ENCODE measurements at places on chromosomes 7 and 10.

DNA sequence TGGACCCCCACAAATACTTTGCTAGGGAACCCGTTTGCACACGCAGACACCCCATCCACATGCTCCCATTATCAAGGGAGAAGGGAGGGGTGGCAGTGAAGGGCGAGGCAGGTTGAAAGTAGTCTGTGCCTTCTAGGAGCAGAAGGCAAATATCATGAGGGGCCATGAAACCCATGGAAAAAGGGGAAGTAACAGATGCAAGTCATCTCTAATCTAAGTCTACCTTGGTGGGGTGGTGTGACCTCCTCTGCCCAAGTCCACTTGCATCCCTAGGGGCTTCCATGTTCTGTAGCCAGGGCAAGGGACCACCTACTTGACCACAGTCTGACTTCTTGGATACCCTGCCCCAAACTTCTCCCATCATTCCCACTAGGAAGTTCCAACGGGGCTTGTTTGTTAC lies 5.5 kb downstream of the GIMAP6 start:
- no peak for DNase-seq

- peak; percentile 10 for DNase-seq
These were observed 57.3 kb downstream of the ST7 start for GRCh38 chr7:117010375-117011133.

GRCh38 chr7:550881-551614 lies 31.4 kb upstream of the PDGFA start:
- DNase-seq: no peak

GRCh38 chr10:128577958-128578750 lies 451.9 kb upstream of the MKI67 start:
- no peak for DNase-seq

- no peak for DNase-seq
These were observed 592.9 kb downstream of the DNAJB6 start for GRCh38 chr7:157929671-157930070.

DNA sequence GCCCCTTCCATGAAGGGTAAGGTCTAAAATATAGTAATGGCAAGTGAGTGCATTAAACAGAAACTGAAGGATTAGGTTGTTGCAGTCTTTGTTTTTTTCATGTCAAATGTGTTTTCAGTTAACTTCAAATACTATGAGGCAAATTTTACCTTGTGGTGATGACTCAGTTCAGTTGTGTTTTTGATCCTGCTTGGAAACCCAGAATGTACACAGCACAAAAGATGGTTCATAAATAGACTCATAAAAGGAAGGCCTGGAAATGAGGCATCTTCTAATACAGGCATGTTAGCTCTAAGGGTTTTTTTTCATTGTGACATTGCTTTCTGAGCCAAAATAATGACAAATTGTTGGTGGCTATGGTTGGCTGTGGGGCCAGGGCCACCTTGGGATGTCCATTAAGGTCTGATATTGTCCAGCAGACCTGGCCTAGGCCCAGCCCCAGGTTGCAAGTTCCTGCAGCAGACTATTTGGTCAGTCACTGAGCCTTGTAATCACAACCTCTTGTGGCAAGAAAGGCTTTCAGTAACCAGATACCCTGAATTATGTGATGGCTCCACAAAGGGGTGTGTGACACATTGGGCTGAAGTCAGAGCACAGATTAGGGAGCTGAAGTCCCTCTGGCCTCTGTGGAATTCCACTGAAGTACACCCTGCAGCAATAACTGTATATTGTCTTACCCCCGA lies 69.0 kb upstream of the SAMD8 start:
- DNase-seq: no peak

GRCh38 chr10:12539350-12540164 lies 190.2 kb downstream of the CAMK1D start:
- DNase-seq: no peak

DNA sequence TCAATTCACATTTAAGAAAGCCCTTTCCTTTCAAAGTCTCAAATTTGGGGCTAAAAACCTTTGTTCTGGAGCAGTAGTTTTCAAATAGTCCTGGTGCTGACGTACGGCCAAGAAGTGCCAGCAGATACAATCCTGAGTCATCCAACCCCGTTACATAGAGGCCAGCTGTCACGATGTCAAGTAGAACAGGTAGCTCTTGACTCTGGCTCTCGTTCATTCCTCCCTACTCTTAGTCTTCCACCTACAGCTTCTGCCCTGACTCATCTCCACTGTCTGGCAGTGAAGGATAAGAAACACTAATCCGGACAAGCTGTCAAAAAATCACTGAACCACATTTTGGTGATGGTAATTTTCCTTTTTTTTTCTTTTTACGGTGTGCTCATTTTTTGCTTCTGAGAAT lies 132.4 kb upstream of the PTN start:
- no peak for DNase-seq

- no peak for DNase-seq
These were observed 136.7 kb downstream of the NEURL1 start for GRCh38 chr10:103630156-103630555.

GRCh38 chr7:78473021-78473420 lies 674.4 kb downstream of the PHTF2 start:
- no peak for DNase-seq

DNA sequence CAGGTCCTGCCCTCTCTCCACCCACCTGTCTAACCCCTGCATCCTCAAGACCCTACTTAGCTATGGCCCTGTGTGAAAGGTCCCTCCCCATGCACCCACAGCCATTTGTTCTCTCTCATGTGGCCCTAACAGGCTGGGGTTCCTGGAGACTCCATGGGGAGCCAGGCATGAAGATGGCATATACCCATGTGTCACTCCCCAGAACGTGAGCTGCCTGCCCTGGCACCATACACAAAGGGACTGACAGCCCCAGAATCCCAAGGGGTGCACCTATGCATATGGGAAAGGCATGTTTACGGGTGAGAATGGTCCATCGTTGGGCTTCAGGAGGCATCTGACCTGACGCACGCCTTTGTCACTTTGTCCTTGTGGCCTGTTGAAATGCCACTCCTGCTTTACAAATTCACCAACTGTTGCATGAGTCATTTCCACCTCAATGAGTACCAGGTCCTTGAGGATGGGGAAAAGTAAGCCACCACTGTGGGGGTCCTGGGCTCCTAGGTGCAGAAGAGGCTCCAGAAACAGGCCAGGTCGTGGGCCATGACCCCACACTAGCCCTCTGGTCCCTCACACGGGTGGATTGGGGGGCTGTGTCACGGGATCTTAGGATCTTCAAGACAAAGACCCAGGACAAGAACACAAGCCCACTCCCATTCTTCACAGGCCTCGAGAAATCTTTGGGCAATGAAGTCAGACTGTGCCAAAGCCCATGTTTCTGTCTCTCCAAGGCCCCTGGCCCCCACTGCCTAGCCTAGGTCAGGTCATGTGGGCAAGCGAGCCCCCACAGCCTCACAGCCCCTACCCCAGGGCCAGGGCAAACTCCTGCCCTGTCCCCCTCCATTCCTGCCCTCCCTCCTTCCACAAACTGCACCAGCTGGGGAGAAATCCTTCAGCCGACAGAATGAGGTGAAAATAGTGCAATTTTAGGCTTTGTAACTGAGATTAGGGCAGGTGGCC lies 8.6 kb downstream of the GPRIN2 start:
- no peak for DNase-seq

DNA sequence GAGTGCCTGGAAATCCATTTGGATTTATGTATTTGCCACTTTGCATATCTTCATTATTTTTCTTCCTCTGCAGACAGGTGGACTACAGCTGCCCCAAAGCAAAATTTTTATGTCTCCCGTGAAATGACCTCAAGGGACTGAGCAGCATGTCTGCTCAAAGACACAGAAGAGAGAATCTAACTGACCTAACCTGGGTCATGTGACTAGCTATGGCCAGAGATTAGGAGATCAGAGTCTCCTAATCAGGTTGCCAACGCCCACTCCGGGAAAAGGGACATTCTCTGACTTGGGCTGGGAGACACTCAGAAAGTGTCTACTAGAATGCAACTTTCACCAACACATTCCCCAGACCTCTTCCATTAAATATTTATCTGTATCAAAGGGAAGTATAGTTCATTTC lies 2.5 kb upstream of the BAMBI start:
- DNase-seq: no peak

GRCh38 chr10:86944031-86944419 lies 13.4 kb downstream of the MMRN2 start:
- DNase-seq: no peak

GRCh38 chr7:74220229-74220628 lies 10.4 kb downstream of the LAT2 start:
- DNase-seq: no peak

DNA sequence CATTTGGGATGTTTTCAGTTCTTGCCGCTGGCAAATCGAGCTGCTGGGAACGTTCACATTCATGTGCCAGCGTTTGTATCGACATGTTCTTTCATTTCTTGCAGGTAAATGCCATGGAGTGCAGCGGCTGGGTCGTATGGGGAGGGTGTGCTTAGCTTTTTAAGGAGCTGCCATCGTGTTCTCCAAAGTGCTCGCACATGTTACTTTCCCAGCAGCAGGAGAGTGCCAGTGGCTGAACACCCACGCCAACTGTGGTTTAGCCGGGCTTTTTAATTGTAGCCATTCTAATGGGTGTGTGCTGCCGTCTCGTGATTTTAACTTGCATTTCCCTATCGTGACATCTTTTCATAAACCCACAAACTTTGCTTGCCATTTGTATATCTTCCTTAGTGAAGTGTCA lies 11.6 kb upstream of the BNIP3 start:
- DNase-seq: no peak

- no peak for DNase-seq
These were observed 19.4 kb downstream of the SCRN1 start for GRCh38 chr7:29970158-29970557.

- no peak for DNase-seq
These were observed 78.8 kb upstream of the PRSS1 start for GRCh38 chr7:142670511-142670910.

GRCh38 chr10:119658274-119658673 lies 7.1 kb downstream of the BAG3 start:
- DNase-seq: no peak

- no peak for DNase-seq
These were observed 234.7 kb upstream of the CACNA2D1 start for GRCh38 chr7:82678259-82678658.

- no peak for DNase-seq
These were observed 19.8 kb upstream of the TSPAN12 start for GRCh38 chr7:120877701-120878100.

- no peak for DNase-seq
These were observed 25.2 kb downstream of the CREB3L2 start for GRCh38 chr7:137976696-137977095.

GRCh38 chr10:11454958-11455566 lies 156.4 kb downstream of the USP6NL start:
- DNase-seq: no peak

DNA sequence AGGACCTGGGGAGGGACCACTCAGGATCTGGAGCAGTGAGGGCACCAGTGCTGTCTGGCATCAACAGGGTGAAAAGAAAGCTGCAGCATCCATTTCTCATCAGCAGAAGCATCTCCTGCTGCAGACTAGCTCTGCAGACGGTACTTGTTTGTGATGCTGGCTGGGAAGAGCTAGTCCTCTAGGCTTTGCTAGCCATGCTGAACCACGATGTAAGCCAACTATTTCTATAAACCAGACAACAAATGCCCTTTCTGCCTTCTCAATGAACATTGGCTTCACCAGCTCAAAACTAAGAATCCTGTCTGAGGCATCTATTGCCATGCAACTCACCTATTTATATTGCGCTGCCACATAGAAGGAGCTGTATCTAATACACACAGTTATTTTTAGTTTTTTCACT lies 65.6 kb downstream of the CTTNBP2 start:
- DNase-seq: no peak

GRCh38 chr7:99210265-99210970 lies 2.5 kb upstream of the KPNA7 start:
- DNase-seq: no peak

DNA sequence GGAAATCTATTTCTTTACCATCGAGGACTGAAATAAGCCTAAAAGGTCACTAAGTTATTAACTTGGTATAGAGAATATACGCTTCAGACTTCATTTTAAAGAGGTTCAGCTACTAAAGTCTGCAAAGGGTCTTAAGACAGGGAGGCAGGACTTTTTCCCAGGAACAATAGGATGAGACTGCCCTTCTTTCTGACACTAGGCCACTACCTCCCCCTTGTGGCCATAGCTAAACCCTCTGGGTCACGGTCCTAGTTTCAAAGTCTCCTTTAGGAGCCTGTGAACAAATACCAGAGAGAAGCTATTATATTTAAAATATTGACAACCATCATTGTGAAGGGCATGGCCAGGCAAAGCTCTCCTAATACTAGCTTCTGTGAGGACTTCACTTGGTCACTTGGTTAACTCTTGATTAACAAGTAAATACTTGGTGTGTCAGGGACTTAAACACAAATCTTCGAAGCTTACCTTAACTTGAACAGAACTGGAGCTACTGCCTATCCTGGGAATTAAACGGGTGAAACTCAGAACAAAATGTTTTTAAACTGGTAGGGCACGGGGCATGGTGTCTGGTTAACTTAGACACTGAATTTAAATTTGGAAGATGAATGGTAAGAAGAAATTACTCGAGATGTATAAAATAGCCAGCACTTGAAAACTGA lies 75.6 kb downstream of the CCDC6 start:
- DNase-seq: no peak

DNA sequence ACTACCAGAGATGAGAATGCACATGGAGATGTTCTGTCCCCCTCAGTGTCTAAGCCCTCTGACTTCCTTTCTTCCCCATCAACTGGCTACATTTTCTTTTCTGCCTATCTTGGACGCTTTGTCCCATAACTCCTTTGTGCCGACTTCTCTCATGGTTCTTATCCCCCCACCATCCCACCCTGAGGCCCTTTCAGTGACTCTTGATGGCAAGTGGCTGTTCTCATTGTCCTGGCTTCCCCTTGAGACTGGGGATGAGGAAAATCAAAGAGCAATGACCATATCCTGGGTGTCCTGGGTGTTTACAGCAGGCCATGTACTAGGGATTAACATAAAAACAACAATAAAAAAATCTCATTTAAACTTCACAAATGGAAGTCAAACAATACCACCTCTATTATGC lies 18.8 kb upstream of the GGCT start:
- DNase-seq: no peak

DNA sequence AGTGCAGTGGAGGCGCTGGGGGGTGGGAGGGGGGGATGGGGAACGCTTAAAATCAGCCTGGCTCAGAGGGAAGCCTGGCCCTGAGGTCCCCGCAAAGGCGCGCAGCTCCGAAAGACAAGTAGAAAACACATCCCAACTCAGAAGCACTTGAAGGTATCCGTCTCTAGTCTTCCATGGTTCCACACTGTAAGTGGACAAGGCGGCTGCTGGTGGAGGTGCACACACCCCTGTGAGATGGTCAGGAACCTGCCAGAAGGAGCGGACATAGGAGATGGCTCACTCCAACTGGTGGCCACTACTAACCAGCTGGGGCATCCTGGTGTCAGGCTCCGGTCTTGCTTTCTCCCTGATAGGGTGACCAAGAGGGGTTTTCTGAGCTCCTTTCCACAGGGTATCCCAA lies 41.7 kb downstream of the CTBP2 start:
- no peak for DNase-seq

- DNase-seq: no peak
These were observed 25.9 kb downstream of the CELF2 start for GRCh38 chr10:11043446-11044127.

- no peak for DNase-seq
These were observed 57.4 kb downstream of the CDK6 start for GRCh38 chr7:92778972-92779371.

GRCh38 chr7:156080596-156080995 lies 268.3 kb upstream of the SHH start:
- DNase-seq: no peak

Measured in activated CD4-positive, alpha-beta T cell treated with anti-CD3 and anti-CD28 coated beads for 24 hours (primary cell).